Stimulated activated CD4-positive, alpha-beta T cell treated with anti-CD3 and anti-CD28 coated beads, TNF-alpha, amount 100 ng/mL, for 4 hours (primary cell): ENCODE measurements at places on chromosomes 11 and 22.

- no peak for DNase-seq
Measured at GRCh38 chr11:91660036-91660435, 564.6 kb upstream of the FAT3 start.

GRCh38 chr22:42470366-42471082, 38.3 kb upstream of the NFAM1 start:
- DNase-seq = no peak

- DNase-seq = no peak
Measured at GRCh38 chr11:45741582-45741981, 63.4 kb upstream of the SLC35C1 start.

DNA sequence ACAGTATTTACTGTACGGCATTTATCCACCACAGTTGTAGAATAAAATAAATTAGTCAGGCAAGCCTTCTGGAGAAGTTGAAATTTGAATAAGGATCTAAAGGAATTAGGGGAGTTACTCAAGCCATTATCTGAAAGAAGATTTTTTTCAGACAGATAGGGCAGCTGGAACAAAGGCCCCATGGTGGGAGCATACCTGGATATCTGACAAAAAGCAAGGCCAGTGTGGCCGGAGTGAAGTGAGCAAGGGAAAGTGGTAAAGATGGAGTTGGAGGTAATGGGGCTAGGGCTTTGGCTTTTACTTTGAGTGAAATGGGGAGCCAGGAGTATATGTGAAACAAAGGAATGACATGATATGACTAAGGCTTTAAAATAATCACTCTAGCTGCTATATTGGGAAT, 45.7 kb upstream of the PSMA1 start:
- DNase-seq = no peak

GRCh38 chr11:116918925-116919655, 81.7 kb upstream of the APOA1 start:
- DNase-seq = no peak

GRCh38 chr11:110858547-110858921, 146.3 kb upstream of the ARHGAP20 start:
- no peak for DNase-seq

DNA sequence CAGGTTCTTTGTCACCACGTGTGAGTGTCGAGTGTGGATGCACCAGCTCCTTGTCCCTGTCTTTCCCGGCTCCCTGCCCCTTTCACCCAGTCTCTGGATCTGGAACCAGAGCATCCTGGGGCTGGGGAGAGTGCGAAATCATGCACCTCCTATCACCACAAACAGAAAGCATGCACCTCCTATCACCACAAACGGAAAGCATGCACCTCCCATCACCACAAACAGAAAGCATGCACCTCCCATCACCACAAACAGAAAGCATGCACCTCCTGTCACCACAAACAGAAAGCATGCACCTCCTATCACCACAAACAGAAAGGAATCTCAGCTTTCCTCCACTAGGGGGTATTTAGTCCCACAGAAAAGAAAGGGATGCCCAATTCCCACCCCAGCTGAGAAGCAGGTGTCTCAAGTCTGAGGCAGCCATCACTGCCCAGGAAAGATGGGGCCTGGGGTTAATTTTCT, 5.9 kb upstream of the GLB1L3 start:
- no peak for DNase-seq
